ENCODE measurements at places on chromosomes 16 and 17. TPM values are rescaled to one million over a fixed set of nuclear protein-coding genes. Genes with fewer than 3 reads are reported as not detected.

Gene LDHD
- 14.9 TPM for total RNA-seq

Gene IL17C
- total RNA-seq, result 1.4 TPM

Gene GSDMA
- total RNA-seq, result not detected

Gene NGFR
- total RNA-seq, result 8.1 TPM
